ENCODE measurements at places on chromosomes 7 and 10.

DNA sequence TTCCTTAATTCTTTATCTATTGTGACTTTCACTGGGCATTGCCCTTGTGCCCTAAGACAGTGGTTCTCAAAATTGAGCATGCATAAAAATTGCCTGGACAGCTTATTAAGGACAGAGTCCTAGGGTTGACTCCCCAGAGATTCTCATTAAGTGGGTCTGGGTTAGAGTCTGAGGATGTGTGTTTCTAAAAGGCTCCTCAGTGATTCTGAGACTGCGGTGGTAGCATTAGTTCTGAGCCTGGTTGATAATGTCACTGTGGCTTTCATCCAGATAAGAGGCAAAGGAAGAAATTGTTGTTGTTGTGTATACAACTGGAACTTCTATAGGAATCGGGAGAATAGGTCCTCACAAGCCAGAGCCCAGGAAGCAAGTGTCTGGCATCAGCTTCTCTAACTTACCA lies 1.3 kb downstream of the IFIT2 start:
- DNase-seq, result no peak

- DNase-seq, result no peak
These were observed 1067.5 kb downstream of the NRG3 start for GRCh38 chr10:82942286-82943099.

GRCh38 chr7:151934584-151934983 lies 21.7 kb upstream of the GALNTL5 start:
- no peak for DNase-seq

DNA sequence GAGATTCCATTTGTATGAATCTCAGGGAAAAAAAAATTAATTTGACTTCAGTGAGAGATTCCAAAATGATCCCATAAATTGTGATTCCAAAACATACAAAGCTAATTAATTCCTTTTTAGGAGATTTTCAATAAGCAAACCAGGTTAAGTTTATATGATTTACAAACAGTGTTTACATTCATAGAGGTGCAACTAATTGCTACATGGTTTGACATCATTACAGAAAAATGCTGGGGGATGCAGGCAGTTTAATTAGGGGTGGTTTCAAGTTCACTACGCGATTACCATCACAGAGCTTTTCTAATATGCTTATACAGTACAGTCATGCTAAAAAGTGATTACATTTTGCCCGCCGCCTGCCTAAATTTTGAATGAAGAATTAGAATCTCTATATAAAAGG lies 143.2 kb upstream of the MGMT start:
- DNase-seq, result no peak

- no peak for DNase-seq
These were observed 243.6 kb upstream of the PODXL start for GRCh38 chr7:131800008-131800407.

GRCh38 chr10:84783386-84783785 lies 455.0 kb downstream of the CCSER2 start:
- no peak for DNase-seq

DNA sequence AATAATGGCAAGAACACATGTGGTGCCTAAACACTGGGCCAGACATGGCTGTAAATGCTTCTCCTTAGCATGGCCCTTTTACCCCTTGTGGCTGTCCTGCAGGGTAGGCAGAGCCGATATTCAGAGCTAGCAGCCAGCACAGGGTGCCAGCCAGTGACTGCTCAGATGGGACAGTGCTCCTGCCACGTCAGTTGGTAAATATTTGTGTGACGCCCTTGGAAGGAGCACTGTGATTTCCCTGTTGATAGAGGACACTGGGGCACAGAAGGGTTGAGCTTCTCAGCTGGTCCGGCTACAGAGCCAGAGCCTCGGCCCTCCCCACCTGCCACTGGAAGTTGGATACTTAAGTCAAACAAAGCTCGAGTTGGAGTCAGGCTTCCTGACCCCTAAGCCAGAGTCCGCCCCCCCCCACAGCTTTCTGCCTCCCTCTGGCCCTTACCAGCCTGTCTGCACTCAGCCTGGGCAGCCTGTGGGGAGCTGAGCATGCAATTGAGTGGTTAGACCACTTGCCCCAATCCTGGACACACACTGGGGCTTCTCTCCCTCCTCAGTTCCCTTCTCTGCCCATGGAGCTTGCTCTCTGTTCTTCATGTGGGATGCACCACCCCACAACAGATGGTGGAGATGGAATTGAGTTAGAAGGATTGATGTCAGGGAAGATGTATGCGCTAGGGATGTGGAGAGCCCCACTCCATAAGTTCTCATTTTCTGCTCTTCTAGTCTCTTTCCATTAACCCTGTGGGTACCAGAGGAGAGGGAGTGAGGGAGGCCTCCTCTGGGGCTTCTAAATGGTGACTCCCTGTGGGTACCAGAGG lies 350.8 kb downstream of the PLXNA4 start:
- no peak for DNase-seq

- DNase-seq, result no peak
These were observed 92.4 kb upstream of the ADARB2 start for GRCh38 chr10:1829712-1830111.

DNA sequence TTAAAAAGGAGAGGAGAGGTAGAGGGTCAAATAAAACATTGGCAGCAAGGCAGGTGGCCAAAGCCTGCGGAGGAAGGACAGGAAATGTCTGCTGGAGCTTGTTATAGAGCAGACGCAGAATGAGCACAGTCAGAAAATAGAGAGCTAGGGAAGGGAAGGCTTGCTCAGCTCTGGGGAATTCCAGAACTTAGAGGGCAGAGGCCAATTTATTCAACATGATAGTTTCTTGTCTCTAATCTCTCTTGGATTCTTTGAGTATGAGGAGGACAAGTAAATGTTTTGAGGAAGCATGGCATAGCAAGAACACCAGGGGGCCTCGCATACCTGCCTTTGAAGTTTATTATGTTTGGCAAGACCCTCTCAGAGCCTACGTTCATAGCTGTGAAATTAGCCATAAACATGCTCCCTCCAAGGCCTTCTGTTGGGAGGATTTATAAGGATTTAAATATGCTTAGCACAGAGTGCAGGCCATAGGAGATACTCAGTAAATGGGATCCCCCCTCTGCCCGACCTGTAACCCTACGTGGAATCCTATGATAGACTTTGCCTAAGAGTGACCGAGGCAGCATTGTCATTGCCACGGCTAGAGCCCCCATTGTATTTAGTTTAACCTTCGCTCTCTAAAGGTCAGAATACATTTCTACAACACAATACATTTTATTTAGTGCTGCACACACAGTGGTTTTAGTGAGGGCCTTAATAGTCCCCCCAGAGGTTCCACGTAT lies 293.9 kb downstream of the CCDC3 start:
- DNase-seq, result no peak

GRCh38 chr10:16690417-16690816 lies 126.8 kb downstream of the RSU1 start:
- DNase-seq, result no peak

DNA sequence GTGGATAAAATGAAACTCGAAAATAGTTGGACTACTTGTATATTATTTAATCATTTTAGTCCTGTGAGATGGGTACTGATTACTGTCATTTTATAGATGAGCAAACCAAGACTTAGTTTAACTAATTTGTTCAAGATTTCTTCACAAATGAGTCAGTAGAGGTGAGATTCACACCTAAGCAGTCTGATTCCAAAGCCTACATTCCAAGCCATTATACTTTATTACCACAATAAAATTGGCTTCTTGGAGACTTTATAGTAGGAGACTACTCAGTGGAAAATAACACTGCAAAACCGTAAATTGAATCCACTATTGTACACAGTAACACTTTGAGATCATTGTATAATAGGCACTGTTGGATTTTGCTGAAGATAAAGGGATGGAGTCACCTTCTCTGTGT lies 2.2 kb downstream of the PHTF2 start:
- no peak for DNase-seq

- DNase-seq, result no peak
These were observed 30.3 kb upstream of the ATXN7L1 start for GRCh38 chr7:105906695-105907094.

GRCh38 chr7:18590744-18591340 lies 95.3 kb downstream of the HDAC9 start:
- peak; percentile 11 for DNase-seq

DNA sequence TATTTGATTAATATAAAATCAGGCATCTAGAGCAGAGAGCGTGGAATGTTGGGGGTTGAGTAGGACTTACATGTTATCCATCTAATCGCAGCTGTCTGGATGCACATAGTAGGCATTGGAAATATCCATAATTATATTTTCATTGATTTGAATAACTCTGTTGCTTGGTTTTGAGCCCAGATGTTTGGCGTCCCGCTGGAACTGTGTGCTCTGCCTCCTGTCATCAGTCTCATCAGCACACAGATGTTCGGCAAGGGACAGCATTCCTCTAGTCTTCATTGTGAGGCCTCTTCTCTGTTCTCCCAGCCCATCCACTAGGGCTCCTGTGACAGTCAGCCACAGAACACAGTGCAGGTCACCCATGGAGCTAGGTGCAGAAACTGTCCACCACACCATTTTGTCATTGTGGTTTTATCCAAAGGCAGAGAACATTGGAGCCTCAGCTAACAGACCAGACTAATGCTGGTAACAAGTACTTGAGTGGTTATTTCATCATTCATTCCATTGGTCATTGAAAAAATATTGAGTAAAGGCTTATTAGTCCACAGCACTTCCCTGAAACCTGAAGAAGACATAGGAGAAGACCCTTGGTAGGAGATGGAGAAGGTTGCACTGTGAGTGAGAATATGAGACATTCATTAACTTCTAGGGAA lies 927.4 kb downstream of the LRMDA start:
- no peak for DNase-seq

GRCh38 chr10:64486149-64486548 lies 964.9 kb downstream of the REEP3 start:
- DNase-seq, result no peak

- DNase-seq, result no peak
These were observed 227.7 kb upstream of the SEMA3E start for GRCh38 chr7:83876593-83876992.

DNA sequence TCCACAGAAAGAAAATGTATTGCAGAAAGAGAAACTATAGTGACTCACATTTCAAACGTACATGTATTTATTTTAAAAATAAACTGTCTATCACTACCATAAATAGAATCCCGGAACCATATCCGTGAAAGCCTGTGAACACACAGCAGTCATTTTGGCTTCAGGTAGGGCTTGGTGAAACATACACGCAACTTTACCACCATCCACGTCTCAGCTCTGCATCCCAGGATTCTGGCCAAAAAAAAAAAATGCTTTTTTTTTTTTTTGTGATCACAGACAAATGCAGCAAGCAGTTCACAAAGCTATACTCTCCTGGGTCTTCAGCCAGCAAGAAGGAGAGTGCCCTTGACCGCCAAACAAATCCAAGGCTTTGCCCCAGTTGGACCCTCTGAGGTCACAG lies 56.8 kb upstream of the OCM2 start:
- DNase-seq, result no peak

DNA sequence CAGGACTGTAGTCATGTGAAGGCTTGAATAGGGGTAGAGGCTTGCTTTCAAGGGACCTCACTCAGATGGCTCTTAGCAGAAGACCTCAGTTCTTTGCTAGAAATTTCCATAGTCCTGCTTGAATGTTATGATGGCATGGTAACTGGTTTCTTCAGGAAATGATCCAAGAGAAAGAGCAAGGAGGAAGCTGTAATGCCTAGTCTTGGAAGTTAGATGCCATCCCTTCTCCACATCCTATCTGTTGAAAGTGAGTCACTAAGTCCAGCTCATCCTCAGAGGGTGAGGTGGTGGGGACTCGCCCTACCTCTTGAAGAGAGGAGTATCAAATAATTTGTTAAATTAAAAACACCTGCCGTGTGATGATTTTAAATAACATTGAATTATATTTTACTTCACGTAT lies 4.6 kb downstream of the MGAM start:
- DNase-seq, result no peak

DNA sequence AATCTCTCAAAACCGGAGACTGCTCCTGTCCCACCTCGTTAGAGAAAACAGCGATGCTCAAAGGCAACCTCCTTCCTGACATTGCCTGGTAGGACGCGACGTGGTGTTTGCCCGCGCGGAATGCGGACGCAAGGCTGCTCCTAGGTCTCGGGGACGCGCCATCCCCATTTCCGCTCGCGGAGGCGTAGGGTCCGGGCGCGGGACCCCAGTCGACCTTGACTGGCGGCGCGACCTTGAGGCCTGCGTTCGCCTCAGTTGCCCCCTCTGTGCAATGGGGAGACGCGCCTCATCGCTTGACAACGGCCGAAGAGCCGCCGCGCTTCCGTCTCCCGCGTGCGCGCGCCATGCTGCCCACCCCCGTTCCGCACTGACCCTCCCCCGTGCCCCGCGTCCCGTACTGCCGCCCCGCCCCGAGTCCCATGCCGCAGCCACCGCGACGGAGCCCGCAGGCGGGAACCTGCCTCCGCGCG lies 412 bp upstream of the PPIA start:
- no peak for DNase-seq

DNA sequence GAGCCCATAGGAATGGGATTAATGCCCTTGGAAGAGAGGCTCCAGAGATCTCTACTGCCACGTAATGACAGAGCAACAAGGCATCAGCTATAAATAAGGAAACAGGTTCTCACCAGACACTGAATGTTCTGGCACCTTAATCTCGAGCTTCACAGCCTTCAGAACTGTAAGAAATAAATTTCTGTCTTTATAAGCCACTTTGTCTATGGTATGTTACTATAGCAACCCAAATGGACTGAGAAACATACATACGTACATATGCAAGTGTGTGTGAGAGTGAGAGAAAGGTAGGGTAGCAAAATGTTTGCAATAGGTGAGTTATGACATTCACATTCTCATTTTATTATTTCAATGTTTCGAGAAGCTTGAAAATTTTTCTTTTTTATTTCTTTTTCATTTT lies 22.1 kb upstream of the HTR5A start:
- no peak for DNase-seq

- no peak for DNase-seq
These were observed at the start of gene SFTPA2 for GRCh38 chr10:79560160-79560709. Gene SFTPA2 (minus strand): TSS chr10:79560407. CDS start chr10:79559483, 924 bp downstream.

DNA sequence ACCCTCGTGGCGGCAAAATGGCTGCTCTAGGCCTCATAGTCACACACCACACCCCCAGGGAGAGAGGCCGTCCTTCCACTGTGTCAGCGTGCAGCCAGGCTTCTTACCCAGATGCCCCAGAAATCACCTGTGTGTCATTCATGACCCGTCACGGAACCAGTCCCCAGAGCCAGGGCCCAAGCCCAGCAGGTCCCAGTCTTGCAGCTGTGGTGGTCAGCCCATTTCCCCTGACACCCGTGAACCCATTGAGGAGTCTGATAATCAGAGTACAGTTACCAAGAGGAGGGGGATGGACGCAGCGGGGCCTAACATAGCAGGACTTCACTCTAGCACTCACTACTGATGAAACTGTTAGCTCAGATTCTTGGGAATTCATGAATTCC lies 112.1 kb downstream of the ACTR3B start:
- DNase-seq, result no peak

DNA sequence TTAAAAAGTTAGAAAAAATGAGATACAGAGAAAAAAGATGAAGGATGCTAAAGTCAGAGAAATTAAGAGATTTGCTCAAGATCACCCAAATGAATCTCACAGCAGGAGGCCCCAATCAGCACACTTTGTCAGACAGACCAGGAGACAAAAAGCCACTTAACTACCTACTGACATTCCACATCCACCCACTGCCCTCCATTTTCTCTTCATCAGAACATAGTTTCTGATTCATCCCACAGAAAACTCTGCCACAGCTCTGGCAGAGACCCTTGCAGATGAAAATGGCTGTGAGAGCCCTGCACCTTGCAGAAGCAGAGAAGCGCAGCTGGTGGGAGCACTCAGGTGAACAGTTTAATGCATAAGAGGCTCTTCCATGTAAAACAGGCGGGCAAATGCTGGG lies 26.6 kb downstream of the DGKI start:
- DNase-seq, result no peak
